Breast epithelium (tissue), 4 donors: ENCODE measurements at places on chromosomes 16 and 17. TPM values are rescaled to one million over a fixed set of nuclear protein-coding genes. Genes with fewer than 3 reads are reported as not detected.
A peak's percentile ranks its signal among the peaks of the same experiment; 100 is the strongest.

Gene AANAT
- not detected for total RNA-seq

Gene HS3ST4
- 3.4 TPM for total RNA-seq

Gene HSPB9
- total RNA-seq: not detected

Gene NACA2
- not detected for total RNA-seq

Gene SPATA32
- not detected for total RNA-seq

Gene KRTAP2-2
- not detected for total RNA-seq

Gene TPSG1
- total RNA-seq: 1.8 TPM

Gene GUCY2D
- 0.15 TPM for total RNA-seq

DNA sequence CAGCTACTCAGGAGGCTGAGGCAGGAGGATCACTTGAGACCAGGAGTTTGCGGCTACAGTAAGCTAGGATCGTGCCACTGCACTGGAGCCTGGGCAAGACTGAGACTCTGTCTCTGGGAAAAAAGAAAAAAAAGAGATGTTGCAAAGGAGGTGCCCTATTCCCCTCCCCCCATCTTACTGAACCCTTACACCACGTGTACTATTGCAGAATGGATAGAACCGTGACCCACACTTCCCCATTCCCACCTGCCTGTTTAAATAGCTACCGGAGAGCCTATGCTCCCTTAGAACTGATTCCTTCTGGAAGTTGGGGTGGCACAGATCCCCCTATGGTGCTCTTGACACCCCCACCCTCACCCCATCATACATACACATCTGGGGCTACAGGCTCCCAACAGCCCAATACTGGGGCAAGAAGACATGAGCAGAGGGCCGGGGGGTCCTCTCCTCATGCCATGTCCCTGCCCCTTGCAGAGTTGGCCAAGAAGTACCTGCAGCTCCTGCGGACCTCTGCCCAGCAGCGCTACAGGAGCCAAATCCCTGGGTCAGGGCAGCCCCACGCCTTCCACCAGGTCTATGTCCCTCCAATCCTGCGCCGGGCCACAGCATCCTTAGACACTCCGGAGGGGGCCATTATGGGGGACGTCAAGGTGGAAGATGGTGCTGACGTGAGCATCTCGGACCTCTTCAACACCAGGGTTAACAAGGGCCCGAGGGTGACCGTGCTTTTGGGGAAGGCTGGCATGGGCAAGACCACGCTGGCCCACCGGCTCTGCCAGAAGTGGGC, 35.7 kb downstream of the NLRC5 start:
- no peaks in the 10 kb centered on the region for H3K27me3 ChIP-seq
- H3K36me3 ChIP-seq: no peaks in the 10 kb centered on the region
- no peak for DNase-seq
- H3K4me3 ChIP-seq: no peak overlapping the region
- H3K4me1 ChIP-seq: no peaks in the 10 kb centered on the region

DNA sequence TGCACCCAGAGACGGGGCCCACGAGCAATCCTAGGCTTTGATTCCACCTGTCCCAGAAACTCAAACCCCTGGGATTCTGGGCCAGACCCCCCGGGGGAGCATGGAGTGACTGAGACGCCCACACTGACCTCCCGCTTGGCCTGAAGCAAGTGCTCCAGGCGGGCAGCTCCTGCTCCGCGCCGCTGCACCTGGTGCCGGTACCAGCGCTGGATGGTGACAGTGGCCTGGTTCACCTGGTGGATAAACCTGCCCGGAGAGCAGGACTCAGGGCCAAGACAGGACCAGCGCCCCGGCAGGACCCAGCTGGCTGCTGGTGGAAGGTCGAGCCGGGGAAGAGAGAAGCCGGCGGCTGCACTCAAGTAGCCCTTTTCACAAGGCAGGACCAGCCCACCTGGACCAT, 22.6 kb downstream of the CEP131 start:
- H3K36me3 ChIP-seq: no peaks in the 10 kb centered on the region
- H3K27ac ChIP-seq: peak overlapping the region; percentile 41
- H3K4me3 ChIP-seq: no peak overlapping the region
- peak; percentile 40 for DNase-seq
- no peaks in the 10 kb centered on the region for H3K4me1 ChIP-seq

- no peak overlapping the region for H3K4me3 ChIP-seq
- no peak for DNase-seq
- H3K27ac ChIP-seq: no peak overlapping the region
Observed at GRCh38 chr16:25707553-25707952, 15.8 kb downstream of the HS3ST4 start.

GRCh38 chr17:44820631-44821212, 9.4 kb downstream of the GJC1 start:
- H3K36me3 ChIP-seq: no peaks in the 10 kb centered on the region
- no peak overlapping the region for H3K4me3 ChIP-seq
- peak overlapping the region; percentile 9 for H3K27ac ChIP-seq
- H3K27me3 ChIP-seq: no peaks in the 10 kb centered on the region
- DNase-seq: no peak
- no peaks in the 10 kb centered on the region for H3K4me1 ChIP-seq

DNA sequence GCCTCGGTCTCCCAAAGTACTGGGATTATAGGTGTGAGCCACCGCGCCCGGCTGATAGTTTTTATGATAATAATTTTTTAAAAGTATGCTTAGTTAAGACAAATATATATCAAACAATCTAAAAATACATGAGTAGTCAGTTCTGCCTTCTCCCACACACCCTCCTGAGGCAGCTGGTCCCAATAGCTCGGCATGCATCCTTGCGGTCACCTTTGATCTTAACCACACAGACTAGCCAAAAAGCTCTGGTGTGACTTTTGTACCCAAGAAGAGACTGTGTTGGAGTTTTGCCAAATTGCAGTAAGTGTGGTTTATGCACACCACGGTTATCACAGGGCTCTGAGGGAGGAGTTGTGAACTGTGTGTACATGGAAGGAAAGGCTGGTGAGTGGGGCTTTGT, 25.6 kb downstream of the ATP6V0A1 start:
- no peaks in the 10 kb centered on the region for H3K27me3 ChIP-seq
- H3K36me3 ChIP-seq: no peaks in the 10 kb centered on the region
- H3K4me1 ChIP-seq: no peaks in the 10 kb centered on the region
- H3K27ac ChIP-seq: peak overlapping the region; percentile 20
- DNase-seq: peak; percentile 52

DNA sequence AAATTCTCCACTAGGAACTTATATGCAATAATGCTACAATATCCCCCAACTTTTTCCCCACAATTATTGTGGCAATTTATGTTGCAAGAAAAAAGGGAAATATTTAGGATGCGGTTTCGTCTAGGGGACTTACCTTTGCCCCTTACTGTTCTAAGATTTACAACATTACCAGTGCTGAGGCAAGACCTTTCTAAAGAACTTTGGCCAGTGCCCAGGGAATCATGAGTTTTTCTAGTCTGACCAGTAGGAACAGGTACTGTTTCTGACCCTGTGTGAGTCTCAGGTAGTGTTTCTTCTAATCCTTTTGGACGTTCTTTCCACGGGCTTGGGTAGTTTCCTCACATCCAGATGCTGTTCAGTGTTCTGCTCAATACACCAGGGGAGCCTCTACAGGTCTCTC, 373.7 kb downstream of the HAPSTR1 start:
- H3K27me3 ChIP-seq: no peaks in the 10 kb centered on the region
- H3K4me1 ChIP-seq: no peaks in the 10 kb centered on the region
- H3K4me3 ChIP-seq: no peak overlapping the region
- no peaks in the 10 kb centered on the region for H3K36me3 ChIP-seq
- no peak overlapping the region for H3K27ac ChIP-seq

DNA sequence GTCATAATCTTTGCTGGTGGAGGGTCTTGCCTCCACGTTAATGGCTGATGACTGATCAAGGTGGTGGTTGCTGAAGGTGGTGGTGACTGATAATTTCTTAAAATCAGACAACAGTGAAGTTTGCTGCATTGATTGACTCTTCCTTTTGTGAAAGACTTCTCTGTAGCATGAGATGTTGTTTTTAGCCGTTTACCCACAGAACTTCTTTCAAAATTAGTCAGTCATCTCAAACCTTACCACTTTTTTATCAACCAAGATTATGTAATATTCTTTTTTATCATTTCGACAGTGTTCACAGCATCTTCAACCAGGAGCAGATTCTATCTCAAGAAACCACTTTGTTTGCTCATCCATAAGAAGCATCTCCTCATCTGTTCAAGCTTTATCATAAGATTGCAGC, 5.9 kb downstream of the UQCRC2 start:
- H3K27ac ChIP-seq: no peak overlapping the region
- no peak overlapping the region for H3K4me3 ChIP-seq
- peaks cover 7% of the 10 kb centered on the region for H3K4me1 ChIP-seq
- no peaks in the 10 kb centered on the region for H3K27me3 ChIP-seq
- H3K36me3 ChIP-seq: peaks cover 5% of the 10 kb centered on the region
- no peak for DNase-seq

DNA sequence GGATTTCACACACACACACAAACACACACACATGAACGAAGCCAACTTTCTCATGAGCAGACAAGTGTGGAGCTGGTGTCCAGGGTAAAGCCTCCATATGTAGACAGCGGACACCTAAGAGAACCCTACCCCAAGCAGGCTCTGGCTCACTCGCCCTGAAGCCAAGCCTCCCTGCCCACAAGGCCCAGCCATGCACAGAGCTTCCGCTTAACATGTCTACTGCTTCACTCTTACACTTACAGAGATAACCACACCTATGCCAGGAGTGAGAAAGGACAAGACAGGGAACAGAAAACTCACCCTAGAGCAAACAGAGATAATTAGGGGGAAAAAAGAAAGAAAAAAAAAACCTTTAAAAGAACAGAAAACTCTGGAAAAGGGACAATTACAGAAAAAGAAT, 67.5 kb downstream of the CYTH1 start:
- H3K27ac ChIP-seq: no peak overlapping the region
- H3K27me3 ChIP-seq: no peaks in the 10 kb centered on the region
- peaks cover 14% of the 10 kb centered on the region for H3K4me1 ChIP-seq
- H3K4me3 ChIP-seq: no peak overlapping the region

- H3K4me1 ChIP-seq: no peaks in the 10 kb centered on the region
- H3K4me3 ChIP-seq: no peak overlapping the region
- no peak for DNase-seq
- no peaks in the 10 kb centered on the region for H3K27me3 ChIP-seq
Observed at GRCh38 chr17:67223924-67224323, 21.1 kb downstream of the HELZ start.

DNA sequence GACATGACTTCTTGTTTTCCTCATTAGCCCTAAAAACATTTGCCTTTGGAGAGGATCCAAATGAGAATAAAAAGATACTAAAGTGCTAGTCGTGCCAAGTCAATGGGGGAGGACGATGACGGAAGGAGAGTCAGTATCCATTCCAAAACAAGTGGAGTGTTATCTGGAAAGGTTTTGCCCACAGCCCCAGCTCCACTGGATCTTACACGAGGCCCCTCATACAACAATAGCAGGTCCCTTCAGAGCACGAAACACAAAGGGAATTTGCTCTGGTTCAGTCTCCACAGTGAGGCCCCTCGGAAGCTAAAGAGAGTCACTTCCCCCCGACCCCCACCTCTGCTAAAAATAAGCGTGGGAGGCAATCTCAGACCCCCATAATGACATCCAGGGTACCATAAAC, 496.9 kb upstream of the ZFHX3 start:
- H3K4me3 ChIP-seq: no peak overlapping the region
- H3K27ac ChIP-seq: no peak overlapping the region
- H3K27me3 ChIP-seq: no peaks in the 10 kb centered on the region
- H3K36me3 ChIP-seq: no peaks in the 10 kb centered on the region
